T1000 (cell line): ENCODE measurements at places on chromosomes 4 and X.

GRCh38 chr4:147950841-147951240 lies 219.0 kb downstream of the ARHGAP10 start:
- DNase-seq, result no peak

DNA sequence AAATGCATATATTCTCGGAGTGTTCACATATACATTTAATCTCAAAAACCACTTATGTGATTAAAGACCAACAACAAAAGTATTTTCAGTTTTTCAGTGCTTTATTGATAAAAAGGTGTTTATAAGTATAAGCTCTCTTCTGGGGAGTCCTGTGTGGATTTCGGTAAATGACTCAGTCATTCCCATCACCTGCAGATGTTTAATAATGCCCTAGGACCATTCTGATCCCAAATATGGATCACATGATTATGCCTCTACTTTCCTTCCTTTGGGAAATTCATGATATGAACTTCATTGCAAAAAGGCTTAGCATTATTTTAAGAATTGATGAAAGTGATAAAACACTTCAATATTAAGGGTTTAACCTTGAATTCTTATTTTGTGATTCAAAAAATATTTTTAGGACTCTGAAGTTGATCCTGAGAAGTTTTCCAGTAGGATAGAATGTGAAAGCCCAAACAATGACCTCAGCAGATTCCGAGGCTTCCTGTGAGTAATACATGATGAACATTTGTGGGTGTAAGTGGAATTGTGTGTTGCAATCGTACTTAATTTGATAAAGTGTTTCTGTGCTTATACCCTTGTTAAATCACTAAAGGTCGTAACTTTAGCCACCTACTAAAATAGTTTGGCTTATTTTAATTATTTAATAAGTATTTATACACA lies 40.2 kb downstream of the ATP10D start:
- DNase-seq, result no peak

- no peak for DNase-seq
These were observed 193.2 kb upstream of the LEF1 start for GRCh38 chr4:108361886-108362285.

DNA sequence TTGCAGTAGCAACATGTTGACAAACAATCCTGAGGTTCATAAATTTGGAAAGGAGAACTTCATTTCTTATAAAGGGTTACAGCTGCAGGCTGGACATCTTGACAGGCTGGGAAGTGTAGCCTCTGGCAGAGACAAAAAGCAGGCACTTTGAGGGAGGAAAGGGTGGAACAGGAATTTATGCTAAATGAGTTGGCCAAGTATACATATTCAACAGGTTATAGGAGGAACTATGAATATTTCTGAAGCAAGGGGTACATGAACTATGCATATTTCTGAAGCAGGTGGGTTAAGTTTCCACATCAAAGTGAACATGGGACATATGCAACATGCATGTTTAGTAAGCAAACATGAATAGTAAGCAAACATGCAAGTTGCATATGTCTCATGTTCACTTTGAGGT lies 1.6 kb upstream of the ANTXR2 start:
- DNase-seq, result no peak

DNA sequence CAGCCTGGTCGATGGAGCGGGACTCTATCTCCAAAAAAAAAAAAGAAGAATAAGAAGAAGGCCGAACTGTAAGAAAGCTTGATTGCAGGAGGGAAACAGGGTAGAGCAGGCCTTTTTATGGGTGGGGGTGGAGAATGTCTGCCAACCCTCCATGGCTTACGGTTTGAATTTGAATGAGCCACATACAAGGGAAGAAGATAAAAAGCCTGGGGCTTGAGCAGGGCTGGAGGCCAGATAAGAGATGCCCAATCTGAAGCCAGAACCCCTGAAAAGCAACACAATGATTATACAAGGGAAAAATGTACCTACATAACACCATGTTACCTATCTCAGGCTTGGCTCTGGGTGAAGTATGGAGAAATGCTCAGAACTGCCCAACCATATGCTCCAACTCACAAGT lies 57.3 kb upstream of the TRIM2 start:
- DNase-seq, result no peak

DNA sequence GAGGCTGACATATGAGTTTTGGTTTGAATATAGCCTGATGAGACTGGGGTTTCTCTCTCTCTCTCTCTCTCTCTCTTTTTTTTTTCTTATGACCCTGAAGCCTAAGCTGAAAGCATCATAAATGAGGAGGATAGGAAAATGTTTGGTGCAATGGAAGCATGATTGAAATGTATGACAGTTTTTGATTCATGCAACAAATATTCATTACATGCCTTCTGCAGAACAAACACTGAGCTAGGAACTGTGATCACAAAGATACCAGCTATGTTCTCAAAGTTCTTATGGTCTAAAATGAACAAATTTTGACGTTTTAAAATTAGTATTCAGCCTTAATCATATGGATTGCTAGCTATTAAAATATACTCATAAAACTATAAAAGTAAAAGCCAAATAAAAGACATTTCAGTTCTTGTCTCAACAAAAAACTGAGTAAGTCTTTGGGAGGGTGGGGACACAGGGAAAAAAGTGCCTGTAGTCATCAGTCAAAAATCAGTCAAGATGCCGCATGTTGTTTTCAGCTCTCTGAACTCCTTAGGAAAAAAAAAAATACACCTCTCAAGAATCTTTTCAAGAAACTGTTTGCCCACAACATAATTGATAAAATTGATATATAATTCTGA lies 57.2 kb downstream of the NKX6-1 start:
- DNase-seq, result no peak

DNA sequence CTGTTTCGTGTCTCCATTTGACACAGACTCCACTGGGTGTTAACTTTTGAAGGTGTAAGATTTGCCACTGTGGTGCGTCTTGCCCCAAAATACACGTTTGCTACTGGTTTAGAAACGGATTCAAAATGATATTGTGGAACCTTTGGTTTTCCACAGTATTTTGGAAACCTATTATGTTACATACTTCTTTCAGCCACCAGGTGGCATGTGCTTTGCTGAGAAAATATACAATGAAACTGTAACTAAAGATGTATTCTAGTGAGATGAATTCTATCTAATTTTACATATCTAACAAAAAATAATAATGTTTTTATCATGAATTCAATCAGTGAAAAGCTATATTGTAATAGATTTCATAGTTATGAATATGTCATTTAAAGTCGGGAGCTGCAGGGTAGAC lies 28.4 kb upstream of the SLITRK4 start:
- DNase-seq, result no peak

- DNase-seq, result no peak
These were observed 169.3 kb downstream of the RCHY1 start for GRCh38 chr4:75344915-75345314.
